ENCODE measurements at places on chromosomes 12 and 14.

DNA sequence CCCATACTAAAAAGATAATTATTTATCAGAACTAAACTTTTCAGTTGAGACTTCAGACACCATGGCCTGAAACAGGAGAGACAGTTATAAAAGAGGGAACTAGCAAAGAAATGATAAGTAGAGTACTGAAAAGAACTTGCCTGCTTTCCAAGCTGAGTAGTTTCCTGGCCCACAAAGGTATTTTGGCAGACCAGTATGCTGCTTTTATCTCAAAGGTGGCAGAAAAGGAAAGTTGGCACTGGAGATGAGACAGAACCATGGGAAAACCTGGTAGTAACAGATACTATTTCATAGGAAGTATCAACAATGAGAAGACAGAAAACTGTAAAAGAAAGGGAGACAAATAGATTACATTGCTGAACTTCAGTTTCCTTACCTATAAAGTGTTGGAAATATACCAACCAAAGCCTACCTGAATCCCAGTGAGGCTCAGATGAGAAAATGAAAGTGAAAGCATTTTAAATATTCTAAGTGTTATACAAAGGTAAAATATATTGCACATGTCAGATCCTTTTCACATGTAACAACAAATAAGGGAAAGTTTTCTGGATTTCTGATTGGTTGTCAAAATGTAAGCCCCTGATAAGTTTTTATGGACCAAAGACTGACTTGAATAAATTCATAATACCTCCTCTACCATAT is 155.3 kb upstream of the FSCB start:
- no peak for DNase-seq

GRCh38 chr12:119448611-119449131 is 114.1 kb downstream of the CCDC60 start:
- no peak for DNase-seq

DNA sequence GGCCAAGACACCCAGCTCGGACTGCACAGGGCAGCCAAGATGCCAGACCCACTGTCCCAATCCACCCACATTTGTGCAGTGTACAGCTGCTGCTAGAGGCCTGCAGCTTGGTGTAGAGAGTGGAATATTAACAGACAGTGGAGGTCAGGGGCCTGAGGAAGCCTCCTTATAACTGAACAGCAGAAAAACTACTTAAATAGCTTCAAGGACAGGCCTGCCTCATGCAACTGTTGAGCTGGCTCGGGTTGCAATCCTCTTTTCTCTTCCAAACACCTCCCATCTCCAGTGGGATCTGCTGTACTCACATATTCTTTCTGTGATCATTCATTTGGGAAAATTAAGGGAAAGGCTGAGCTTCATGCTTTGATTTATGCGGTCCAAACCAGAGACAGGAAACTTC is 1043.2 kb upstream of the TMEM132C start:
- no peak for DNase-seq

DNA sequence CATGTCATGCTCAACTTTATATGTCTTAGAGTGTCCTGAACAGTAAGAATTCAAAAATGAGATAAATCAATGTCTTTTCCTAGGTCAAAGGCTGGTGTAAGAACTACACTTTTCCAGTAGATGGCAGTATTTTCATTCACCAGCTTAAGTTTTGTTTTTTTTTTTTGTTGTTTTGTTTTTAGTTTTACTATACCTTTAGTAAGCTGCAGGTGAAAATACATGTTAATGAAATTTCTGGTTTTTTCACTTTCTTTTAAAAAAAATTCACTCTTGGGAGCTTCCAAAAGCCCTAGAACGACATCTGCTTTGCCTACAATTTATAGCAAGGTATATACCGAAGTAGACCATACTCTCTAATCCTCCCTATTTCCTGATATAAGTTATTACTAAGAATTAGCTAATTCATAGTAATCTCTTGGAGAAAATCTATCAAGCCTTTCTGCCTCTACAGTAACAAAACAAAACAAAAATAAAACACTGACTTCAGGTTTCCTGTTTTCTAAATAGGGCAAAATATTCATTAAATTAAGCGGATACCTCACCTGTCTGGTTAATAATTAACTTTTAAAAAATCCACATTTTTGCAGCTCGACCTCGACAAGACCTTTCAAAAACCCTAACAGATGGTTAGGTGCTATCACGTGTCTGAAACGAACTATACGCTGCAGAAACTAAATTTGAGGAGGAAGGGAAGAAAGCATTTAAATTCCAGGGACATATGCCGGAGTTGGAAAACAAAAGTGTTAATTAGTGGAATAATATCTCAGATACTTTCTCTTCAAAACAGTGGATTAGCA is 2.7 kb upstream of the SAMD4A start:
- DNase-seq, result peak; percentile 46

- DNase-seq, result no peak
Observed at GRCh38 chr14:61184112-61184511, 97.0 kb downstream of the TMEM30B start.

- DNase-seq, result no peak
Observed at GRCh38 chr14:67580336-67581171, 19.5 kb downstream of the PIGH start.

DNA sequence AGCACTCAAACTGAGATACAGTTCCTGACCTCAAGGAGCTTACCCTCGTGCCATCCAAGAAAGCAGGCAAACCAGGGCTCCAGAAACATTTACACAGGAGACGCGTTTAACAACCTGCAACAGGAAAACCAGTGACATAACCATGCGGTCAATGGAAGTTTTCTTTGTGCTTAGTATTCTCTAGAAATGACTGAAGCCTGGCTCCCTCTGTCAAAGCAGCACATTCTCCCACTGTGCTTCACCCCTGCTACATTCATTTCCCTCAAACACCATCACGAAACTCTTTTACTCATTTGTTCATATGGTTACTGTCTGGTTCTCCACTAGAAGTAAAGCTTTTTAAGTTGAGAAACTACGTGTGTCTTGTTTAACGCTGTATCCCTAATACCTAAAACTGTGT is 161.3 kb upstream of the CCND2 start:
- DNase-seq, result no peak

DNA sequence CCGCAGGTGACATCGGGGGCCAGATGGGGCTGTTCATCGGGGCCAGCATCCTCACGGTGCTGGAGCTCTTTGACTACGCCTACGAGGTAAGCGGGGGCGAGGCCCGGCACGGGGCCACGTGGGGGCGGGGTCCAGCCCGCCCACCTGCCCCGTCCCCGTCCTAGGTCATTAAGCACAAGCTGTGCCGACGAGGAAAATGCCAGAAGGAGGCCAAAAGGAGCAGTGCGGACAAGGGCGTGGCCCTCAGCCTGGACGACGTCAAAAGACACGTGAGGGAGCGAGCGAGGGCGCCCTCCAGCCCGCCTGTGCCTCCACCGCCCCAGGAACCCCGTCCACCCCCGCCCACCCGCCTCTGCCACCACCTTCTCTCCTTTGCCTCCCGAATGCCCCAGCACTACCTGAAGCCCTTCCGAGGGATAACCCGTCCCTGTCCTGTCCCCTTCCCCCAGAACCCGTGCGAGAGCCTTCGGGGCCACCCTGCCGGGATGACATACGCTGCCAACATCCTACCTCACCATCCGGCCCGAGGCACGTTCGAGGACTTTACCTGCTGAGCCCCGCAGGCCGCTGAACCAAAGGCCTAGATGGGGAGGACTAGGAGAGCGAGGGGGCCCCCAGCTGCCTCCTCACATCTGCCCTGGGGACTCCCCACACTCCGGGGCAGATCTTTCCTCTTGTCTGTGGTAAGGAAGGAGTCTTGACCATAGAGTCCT is 3.9 kb upstream of the SMARCD1 start:
- no peak for DNase-seq

- no peak for DNase-seq
Observed at GRCh38 chr12:115199831-115200230, 515.9 kb upstream of the TBX3 start.

GRCh38 chr14:104126753-104127152 is 11.6 kb upstream of the KIF26A start:
- DNase-seq, result no peak

- DNase-seq, result no peak
Observed at GRCh38 chr12:17793854-17794253, 296.1 kb downstream of the RERGL start.

GRCh38 chr14:50943943-50944646 is at the start of gene PYGL:
TSS of gene PYGL (minus strand) at chr14:50944483. CDS start at chr14:50944403, 80 bp downstream.
- DNase-seq, result no peak

- DNase-seq, result no peak
Observed at GRCh38 chr12:25977047-25977446, 18.6 kb downstream of the RASSF8 start.

- DNase-seq, result no peak
Observed at GRCh38 chr14:25014440-25014839, 35.5 kb downstream of the STXBP6 start.

DNA sequence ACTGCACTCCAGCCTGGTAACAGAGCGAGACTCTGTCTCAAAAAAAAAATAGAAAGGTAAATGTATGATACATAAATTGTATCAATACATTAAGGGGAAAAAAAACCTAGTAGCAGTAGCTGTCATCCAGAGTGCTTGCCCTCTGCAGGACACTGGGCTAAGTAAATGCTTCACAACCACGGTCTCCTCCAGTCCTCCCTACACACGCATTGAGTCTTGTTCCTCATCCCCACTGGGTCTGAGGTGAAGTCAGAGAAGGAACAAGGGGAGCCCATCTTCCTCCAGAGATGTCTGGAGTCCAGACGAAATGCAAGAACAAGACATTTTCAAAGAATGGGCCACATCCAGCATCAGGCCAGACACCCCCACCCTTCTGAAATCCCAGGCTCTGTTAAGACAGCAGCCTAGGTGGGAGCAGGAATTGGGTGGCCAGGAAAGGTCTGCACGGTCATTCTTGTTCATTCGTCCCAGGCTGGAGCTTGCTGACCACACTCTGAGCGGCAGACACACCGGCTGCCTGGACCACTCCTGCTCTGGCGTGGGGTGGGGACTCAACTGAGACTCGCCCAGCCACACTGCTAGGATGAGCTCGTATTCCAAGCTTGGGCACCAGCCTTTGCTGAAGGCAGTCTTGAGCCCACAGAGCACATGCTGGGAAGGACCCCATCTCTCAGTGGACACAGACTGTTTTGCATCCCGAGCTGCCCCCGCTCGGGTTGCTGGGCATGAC is 45.5 kb downstream of the CHGA start:
- no peak for DNase-seq

GRCh38 chr12:26126340-26127284 is 1.8 kb upstream of the BHLHE41 start:
- no peak for DNase-seq

GRCh38 chr12:39959031-39959430 is 146.8 kb downstream of the SLC2A13 start:
- DNase-seq, result no peak

GRCh38 chr12:76030341-76031080 is 1.1 kb downstream of the PHLDA1 start:
- no peak for DNase-seq

- DNase-seq, result no peak
Observed at GRCh38 chr12:15350643-15351042, 28.3 kb downstream of the PTPRO start.

- no peak for DNase-seq
Observed at GRCh38 chr12:45377815-45378214, 161.9 kb downstream of the ANO6 start.

DNA sequence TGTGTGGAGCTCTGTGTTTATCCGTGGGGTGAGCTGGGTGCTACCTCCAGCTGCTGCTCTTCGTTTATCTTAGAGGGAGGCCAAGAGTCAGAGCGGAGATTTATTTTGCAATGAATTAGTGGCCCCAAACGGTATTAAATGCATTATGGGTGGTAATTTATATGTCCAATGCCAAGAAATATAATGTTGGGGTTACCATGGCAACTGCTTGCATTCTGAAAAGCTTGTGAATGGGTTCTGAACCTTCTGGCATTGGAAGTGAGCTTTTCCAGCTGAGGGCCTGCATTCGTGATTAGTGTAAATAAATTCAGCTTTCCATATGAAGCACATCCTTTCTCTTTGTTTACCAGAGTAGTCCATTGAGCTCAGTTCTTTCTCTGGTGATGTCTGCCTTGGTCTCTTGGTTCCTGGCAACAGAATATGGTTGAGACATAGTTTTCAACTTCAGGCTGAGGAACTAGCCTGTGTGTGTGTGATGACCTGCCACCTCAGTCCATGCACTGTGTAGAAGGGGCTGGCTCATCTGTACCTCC is 51.8 kb downstream of the TRAF3 start:
- no peak for DNase-seq

DNA sequence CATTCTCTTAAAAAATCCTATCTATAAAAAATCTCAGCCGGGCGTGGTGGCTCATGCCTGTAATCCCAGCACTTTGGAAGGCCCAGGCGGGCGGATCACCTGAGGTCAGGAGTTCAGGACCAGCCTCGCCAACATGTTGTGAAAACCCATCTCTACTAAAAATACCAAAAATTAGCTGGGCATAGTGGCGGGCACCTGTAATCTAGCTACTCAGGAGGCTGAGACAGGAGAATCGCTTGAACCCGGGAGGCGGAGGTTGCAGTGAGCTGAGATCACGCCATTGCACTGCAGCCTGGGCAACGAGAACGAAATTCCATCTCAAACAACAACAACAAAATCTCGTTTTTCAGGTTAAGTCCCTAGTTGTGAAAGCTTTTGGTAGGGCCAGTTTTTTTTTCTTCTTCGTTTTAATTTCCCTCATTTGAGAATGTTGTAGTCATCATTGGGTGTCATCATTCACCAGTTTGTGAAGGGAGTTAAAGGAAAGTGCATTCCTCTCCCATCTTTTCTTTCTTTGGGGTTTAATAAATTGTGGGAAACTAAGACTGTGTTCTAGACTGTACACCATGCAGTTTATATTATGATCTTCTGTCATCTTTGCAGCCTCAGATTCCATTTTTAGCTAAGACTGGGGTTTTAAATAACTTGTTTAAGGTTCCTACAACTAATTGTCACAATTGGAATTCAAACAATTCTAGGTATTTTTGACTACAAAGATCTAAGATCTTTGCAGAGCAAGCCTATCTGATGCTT is 23.9 kb downstream of the MDM2 start:
- DNase-seq, result no peak

- no peak for DNase-seq
Observed at GRCh38 chr14:72565917-72566316, 328.0 kb downstream of the DPF3 start.

Measured in NCI-H187 treated with DMSO at 0.1 percent for 48 hours (cell line).